AG09319 (cell line): ENCODE measurements at places on chromosomes 3 and 15.

DNA sequence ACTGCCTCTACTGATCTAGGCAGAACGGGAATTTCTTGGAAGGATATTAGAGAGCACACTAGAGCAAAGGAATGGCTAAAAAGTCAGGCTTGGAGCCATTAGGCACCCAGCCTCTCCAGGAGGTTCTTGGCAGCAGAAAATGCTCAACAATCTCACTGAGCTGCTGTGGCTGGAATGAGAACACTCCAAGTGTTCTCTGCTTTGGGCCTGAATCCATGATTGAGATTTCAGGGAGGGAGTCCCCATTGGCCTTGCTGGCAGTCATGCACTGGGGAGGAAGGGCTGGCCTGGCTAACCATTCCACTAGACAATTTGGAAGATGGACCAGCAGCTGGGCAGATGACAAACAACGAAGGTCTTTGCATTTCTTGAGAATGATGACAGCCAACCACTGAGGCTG, 362.6 kb downstream of the SHQ1 start:
- DNase-seq: no peak

GRCh38 chr15:90286678-90287077, 21.2 kb downstream of the NGRN start:
- DNase-seq: no peak

DNA sequence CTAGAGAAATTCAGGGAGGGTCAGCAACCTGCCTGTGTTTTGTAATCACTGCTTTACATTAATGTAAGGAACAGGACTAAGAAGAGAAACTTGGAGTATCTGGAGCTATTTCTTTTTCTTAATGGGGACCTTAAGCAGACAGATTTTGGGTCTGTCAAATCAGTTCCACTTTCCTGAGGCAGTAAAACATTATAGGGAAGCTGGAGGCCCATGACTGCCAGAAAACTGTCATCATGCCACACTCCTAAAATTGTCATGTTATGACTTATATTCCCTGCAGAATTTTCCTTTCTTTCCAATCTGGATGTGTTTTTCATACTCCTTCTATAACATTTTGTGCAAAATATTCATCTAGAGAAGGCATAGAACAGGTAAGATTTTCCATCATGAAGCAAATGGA, 28.8 kb downstream of the DGKG start:
- no peak for DNase-seq

GRCh38 chr15:34239151-34239808, 14.5 kb downstream of the EMC4 start:
- peak; percentile 43 for DNase-seq

DNA sequence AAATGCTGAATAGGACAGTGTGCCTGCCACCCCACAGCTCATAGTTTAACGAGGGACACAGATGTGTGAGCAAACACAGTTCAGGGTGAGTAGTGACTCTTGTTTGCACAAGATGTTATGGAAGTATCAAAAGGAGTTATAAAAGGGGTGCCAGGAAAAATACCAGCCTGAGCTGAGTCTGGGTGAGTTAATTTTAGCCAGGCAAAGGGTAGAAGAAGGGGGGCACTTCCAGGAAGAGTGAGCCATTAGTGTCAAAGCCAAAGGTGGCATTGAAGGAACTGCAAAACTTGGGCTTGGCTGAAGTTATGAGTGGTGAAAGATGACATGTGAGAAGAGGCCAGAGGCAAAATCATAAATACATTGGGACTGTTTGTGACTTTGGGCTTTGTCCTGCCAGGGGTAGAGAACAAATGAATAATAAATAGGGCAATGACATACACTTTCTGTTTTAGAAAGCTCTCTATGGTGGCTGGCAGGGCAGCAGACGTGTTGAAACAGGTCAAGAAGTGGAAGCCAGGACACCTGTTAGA, 1.9 kb upstream of the SPPL2A start:
- no peak for DNase-seq

GRCh38 chr3:188330138-188330537, 176.2 kb downstream of the LPP start:
- no peak for DNase-seq

DNA sequence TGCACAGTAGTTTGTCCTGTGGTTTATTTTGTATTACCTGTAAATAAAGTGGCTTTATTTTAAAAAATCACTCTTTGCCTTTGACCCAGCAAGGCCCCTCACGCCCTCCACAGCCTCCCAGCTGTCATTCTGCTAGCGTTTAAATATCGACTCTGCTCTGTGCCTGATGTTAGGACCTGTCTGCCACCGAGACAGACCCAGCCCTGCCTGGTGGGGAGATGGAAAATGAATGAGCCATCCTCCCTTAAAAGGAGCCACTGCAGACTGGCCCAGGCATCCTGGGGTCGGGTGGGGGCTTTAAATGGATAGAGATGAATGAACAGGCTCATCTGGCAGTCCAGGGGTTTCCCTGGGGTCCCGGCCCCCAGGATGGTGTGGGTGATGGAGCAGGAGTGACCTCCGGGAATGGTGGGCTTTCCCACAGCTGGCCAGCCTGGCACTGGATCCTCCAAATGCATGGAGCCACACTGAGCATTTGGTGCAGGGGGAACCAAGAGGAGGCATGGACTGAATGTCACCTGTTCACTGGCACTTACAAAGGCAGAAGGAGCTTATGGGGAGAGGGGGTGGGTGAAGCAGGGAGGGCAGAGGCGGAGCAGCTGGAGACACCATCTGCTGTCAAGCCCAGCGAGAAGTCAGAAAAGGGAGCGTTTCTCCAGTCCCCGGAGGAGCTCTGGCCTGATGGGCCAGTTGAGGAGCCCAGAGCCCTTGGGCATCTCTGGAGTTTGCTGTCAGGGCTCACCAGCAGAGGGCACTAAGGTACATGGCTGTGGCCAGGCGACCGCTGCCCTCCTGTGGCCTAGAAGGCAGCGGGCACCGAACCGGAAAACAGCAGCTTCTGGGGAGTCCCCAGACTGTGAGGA, 11.9 kb downstream of the GRM2 start:
- DNase-seq: no peak

DNA sequence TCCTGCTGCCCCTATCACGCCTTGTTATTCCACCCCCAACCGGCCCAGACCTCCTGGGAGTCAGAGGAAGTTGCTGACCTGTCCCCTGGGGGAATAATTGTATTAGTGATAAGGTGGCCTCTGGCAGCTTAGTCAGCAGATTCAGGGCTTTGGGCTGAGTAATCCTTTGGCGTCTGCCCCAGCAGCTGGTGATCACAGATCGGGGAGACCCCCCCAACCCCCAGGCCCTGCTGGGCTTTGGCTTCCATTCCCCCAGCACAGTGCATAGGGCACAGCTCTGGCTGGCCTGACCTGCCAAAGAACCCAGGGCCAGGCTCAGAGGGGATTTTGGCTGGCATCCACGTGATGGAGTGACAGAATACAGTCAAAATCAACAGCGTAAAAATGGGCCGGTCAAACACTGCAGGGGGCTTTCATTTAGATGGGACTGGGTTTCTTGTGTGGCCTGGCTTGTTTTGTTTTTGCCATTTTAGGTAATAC, 3.9 kb upstream of the NR2E3 start:
- DNase-seq: no peak

- DNase-seq: no peak
Measured at GRCh38 chr3:102089904-102090720, 240.8 kb downstream of the NFKBIZ start.

DNA sequence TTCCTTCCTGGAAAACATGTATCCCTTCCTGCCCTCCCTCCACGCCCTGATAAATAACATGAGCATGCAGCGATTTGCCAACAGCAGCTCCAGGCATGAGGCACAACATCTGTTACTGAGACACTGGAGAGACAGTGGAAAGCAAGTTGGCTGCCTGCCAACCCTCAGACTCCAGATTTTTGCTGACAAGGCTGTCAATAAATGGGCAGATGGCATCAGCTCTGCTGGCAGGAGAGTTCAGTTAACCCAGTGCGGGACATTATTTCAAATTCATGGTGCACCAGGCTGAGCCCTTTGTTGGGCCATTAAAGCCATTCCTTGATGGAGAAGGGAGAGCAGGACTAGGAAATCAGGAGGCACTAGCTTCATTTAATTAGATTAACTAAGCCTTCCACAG, 293.3 kb downstream of the MEX3B start:
- no peak for DNase-seq

GRCh38 chr15:91919014-91919534, 65.6 kb downstream of the SLCO3A1 start:
- no peak for DNase-seq

DNA sequence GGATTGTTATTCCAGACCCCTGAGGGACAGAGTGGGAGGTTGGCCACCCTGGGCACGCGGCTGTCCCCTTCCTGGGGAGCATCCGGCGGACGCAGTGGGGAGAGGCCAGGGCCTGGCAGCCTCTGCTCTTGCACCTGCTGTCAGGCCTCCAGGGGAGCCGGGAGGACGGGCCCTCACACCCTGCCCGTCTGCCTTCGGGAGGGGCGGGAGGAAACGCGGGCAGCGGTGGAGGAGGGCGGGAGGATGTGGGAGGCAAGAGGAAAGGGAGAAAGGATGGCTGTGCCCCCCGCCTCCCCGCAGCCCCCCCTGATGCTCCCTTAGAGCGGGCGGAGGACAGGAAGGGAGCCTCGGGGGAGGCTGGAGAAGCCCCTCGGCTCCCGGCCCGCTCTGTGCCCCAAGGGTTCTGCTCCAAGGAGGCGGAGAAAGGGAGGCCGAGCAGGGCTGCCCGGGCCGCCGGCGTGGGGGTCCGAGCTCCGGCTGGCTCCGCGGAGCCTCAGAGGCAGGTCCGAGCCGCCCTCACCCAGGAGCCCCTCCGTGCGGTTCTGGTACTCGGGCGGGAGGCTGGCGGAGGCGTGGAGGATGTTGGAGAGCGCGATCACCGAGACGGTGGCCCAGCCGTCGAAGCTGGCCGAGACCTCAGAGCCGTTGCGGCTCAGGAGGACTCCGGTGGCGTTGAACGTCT, 40.9 kb downstream of the MUC20 start:
- DNase-seq: no peak

- no peak for DNase-seq
Measured at GRCh38 chr3:114674036-114674435, 380.2 kb downstream of the TIGIT start.

- no peak for DNase-seq
Measured at GRCh38 chr3:134985864-134986715, 191.0 kb downstream of the EPHB1 start.

DNA sequence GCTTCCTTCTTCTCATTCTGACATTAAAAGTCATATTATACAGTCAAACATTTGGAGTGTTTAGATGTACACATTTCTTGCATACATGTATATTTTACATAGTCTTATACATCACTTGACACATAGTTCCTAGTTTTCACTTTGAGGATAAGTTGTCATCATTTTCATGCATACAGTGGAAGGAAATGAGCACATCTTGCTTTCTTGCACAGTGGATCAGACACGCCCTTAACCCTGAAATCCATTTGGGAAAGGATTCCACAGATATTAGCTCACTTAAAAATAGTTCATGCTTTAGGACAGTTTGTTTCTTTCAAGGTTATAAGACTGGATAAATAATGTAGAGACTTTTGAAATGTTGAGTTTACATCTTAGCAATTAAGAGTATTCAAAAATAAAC, 148.6 kb upstream of the MME start:
- DNase-seq: peak; percentile 18

- no peak for DNase-seq
Measured at GRCh38 chr3:177430653-177431052, 233.4 kb upstream of the TBL1XR1 start.
